ENCODE measurements at places on chromosomes 3 and 15.

- DNase-seq, result no peak
These were observed 59.9 kb upstream of the RASGRP1 start for GRCh38 chr15:38624244-38625205.

GRCh38 chr15:63833021-63833696 is 589 bp downstream of the HERC1 start:
- peak; percentile 16 for DNase-seq

- no peak for DNase-seq
These were observed 55.0 kb upstream of the PLSCR4 start for GRCh38 chr3:146305808-146306423.

- DNase-seq, result no peak
These were observed 39.0 kb downstream of the TSC22D2 start for GRCh38 chr3:150447084-150447483.

- no peak for DNase-seq
These were observed 908 bp downstream of the CCNB2 start for GRCh38 chr15:59105854-59106253.

DNA sequence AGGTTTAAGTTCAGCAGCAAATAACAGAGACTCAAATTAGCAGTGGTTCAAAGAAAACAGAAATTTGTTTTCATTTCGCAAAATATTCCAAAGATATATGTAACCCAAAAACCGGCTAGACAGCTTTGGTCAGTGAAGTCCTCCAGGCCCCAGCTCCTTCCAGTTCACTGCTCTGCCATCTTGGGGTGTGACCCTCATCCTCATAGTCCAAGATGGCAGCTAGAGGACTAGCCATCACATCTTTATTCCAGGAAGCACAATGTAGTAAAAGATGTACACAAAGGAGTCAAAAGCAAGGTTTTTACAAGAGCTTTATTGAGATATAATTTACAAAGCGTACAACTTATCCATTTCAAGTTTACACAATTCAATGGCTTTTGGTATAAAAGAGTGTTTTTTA is 107.1 kb downstream of the LIPC start:
- no peak for DNase-seq

GRCh38 chr15:77097921-77098320 is 27.0 kb upstream of the TSPAN3 start:
- DNase-seq, result no peak

DNA sequence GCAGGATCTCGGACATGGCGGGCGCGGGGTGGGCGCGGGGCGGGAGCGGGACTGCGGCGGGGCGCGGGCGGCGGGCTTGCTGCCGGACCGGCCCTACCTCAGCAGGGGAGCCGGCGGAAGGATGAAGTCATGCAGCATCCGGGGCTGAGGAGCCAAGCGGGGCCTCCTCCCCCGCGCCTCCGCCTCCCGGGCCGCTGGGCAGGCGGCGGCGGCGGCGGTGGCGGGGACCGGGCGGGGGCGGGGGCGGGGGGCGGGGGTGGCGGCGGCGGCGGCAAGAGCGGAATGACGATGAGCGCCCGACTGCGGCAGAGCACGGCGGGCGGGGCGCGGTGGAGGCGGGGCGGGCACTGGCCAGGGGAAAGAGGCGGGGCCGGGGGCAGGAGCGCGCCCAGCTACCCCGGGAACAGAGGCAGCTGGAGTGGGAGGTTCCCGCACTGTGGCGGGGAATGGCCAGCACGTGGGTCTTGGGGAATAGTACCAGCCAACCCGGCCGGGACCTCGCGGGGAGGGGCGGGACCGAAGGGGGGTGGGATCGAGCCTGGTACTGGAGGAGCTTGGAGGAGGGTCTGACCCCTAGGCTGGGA is at the start of gene CAMK2N2:
Gene CAMK2N2 (minus strand): TSS at position 284 of the 584 bp plus-strand sequence. CDS start 268 bp downstream, at position 16.
- DNase-seq, result no peak

DNA sequence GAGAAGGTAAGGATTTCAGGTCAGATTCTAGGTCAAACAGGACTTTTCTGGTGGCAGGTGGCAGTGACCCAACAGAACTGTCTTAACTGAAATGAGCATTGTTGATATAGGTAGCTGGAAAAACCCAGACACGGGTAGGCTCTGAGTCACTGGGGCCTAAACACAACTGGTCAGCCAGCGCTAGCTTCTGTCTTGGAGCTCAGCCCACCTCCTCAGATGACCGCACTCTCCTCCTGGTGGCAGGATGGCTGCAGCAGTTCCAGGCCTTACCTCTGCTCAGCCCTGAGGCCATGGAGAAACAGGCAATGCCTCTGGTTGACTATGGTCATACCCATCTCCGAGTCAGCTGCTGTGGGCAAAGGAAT is 61.1 kb upstream of the GATA2 start:
- no peak for DNase-seq

DNA sequence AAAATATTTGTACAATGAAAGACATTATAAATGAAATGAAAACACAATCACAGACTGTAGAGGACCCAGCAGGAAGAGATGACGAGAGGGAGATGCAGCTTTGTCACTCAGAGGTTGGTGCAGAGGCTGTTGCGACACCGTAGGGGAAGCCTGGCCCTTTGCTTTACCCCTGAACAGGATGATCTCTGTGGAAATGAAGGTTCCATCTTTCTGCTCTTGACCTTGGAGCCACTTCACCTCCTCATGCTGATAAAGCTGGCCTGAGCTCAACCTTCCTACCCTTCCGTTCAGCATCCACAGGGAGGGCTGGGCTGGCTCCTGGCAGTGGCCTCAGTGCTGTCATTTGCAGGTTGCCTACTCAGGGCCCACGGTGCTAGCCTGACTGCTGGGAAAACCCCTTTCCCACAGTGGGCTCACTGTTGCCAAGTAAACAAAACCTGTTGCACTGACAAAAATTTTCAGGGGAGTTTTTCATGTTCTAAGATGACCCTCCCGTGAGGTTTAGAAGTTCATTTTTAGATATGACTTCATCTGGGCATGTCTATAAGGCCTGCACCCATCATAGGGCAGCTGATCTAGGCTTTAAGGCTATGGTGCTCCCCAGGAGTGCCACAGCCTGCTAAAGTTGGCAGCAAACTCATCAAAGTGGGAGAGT is 3.0 kb upstream of the CD80 start:
- peak; percentile 12 for DNase-seq

GRCh38 chr3:167380004-167380689 is at the start of gene ZBBX:
TSS of gene ZBBX (minus strand) at chr3:167380297. CDS start at chr3:167372901, 7,396 bp downstream.
- DNase-seq, result peak; percentile 76

DNA sequence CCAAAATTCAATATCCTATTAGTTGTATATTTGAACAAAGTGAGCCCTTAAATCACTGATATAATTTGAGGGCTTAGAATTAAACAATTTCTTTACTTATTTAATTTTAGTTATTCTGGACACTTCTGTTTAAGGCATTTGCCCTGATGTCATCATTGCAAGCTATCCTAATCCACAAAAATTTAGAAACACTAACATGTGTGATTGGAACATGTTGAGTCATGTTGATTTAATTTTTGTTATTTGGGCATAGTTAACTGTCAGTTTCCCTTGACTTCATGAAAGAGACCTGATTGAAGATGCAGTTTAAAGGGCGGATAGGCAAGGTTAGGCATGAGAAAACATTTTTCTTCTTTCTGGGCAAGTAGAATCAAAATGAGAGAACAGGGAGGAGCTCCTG is 682.6 kb downstream of the ROBO1 start:
- no peak for DNase-seq

DNA sequence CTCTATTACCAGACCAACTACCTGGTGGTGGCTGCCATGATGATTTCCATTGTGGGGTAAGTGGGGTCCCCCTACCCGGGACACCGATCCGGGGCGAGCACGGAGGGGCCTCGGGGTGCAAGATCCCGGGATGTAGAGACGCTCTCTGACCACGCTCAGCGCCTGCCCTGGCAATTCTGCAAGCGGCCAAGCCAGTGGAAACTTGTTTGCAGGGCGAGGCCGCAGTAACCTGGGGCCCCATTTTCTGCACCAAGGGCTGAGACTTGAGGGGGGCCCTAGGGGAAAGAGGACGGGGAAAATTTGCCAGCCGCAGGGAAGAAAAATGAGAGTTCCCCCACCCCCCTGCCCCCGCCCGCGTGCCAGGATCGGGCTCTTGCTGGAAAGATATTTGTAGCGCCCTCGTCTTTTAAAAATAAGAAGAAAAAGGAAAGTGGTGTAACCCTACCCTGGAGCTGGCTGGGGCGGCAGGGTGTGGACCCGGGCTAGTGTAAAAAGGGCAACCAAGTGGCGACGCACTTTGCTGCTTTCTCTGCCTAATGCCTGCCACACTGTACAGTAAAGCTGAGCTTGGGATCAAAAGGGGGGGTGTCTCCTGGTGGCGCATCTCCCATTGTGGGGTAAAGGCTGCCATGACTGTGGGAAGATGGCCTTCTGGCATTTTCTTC is 563 bp downstream of the ARL6IP5 start:
- DNase-seq, result no peak

- no peak for DNase-seq
These were observed 1123.5 kb downstream of the ROBO2 start for GRCh38 chr3:78163379-78163778.

GRCh38 chr15:90033006-90033405 is 31.9 kb downstream of the ZNF710 start:
- DNase-seq, result no peak

DNA sequence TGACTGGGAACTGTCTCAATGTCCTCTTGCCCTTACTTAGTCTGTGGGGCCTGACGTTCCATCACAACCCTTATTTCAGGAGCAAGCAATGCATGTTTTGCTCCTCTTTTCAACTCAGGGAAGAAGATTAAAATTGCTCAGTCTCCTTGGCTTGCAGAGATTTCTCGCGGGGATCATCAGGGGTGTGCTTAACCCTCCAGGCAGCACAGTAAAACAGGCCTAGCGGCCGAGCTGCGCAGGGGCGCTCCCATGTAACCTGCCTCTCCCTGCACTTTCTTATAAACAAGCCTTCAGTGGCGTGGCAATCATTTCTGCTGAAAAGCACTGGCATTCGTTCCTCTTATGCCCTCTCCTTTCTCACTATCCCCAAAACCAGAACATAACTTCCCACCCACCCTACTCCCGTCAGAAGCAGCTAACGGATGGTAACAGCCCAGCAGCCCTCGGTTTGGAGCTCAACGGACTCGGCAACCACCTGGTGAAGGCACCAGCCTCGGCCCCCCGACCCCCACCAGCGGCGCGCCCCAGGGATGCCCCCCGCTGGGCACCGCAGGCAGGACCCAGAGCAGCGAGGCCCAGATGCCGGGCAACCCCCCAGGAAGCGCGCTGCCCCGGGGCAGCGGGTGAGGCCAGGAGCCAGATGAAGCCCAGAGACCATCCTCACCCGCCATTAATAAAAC is 1.1 kb downstream of the MCF2L2 start:
- DNase-seq, result no peak

DNA sequence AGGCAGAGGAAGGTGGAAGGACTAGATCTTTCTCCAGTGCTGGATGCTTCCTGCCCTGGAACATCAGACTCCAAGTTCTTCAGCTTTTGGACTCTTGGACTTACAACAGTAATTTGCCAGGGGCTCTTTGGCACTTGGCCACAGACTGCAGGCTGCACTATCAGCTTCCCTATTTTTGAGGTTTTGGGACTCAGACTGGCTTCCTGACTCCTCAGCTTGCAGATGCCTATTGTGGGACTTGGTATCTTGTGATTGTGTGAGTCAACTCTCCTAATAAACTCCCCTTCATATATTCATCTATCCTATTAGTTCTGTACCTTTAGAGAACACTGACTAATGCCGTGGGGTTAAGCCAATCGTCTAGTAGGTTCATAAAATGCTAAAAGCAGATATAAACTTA is 8.8 kb upstream of the B3GNT5 start:
- DNase-seq, result no peak

- no peak for DNase-seq
These were observed 33.5 kb upstream of the MKRN3 start for GRCh38 chr15:23532024-23532423.

DNA sequence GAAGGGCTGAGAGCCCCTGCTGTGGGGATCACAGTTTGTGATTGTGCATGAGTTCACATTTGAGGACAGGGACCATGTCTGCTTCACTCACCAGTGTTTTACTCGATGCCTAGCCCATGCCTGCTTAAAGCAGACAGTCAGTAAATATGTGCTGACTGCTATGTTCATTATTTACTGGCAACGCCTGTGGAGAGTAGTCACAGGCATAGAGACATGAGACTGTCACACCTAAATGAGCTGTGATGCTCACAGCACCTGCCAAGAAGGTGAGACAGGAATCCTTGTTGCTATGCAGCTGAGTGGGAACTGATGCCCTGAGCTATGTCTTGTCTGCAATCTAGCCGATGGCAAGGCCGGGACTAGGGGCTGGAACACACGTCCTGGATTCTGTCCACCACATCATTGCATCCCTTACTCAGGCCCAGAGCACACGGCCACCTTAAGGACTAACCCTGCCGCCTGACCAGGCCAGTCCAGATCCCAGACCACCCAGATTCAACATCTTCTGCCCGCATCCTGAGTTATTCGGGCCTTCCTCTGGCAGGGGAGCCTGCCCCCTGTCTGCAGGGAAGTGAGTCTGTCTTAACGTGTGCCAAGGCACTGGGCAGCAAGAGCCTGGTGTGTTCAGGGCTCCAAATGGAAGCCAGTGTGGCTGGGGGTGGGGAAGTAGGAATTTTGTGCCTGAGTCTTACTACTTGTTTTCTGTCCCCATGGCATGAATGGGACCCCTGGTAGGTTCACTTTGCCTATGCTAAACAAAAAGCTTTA is 44.8 kb downstream of the FGD5 start:
- DNase-seq, result no peak
